ENCODE measurements at places on chromosomes 5 and 9. TPM values are rescaled to one million over a fixed set of nuclear protein-coding genes. Genes with fewer than 3 reads are reported as not detected.

IL13 gene
- total RNA-seq, result not detected

ZCCHC10 gene
- total RNA-seq, result 10.2 TPM

PCDHGB7 gene
- 12.6 TPM for total RNA-seq

HMMR gene
- total RNA-seq, result not detected

LECT2 gene
- total RNA-seq, result not detected

IL4 gene
- total RNA-seq, result not detected

SLC34A1 gene
- not detected for total RNA-seq

ZNF474 gene
- 1.1 TPM for total RNA-seq

SPATA31D4 gene
- total RNA-seq, result not detected

FANCG gene
- 6.8 TPM for total RNA-seq

PRRX2 gene
- 3.5 TPM for total RNA-seq
